ENCODE measurements at places on chromosomes 3 and 15.

DNA sequence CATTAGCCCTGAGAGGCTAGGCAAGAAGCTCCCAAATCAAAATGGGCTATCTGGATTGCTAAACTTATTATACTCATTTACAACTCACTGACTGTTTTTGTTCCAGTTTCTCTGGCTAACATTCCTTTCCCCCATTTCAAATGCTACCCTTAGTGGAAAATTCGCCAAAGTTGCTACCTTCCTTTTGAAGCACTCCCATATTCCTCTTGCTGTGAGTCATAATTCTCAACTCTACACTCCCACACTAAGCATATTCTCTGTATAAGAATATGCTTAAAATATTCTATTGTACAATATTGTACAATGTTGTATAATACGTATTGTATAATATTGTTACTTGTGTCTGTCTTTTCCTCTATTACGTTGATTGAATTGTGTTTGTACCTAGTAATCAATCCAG is 398.6 kb downstream of the PYDC2 start:
- no peak for DNase-seq

GRCh38 chr15:68510558-68510957 is 68.2 kb upstream of the CORO2B start:
- no peak for DNase-seq

GRCh38 chr15:88257311-88258092 is 963 bp upstream of the NTRK3 start:
- no peak for DNase-seq

DNA sequence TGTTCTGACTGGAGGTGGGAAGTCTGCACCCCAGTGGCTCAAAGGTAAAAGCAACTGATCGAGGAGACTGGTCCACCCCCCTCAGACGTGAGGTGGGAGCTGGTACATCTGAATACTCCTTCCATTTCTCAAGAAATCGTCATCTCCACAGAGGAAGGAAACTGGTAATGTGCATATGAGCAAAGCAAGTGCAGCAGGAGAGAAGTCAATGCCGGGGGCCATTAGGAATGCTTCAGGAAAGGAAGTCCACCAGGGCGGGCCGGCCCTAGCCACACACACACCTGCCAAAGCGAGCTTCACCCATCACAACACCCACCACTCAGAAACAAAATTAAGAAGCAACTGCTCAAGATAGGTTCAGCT is 8.5 kb downstream of the TBC1D2B start:
- DNase-seq = no peak

- no peak for DNase-seq
Measured at GRCh38 chr3:25572919-25573385, 91.8 kb downstream of the TOP2B start.
